ENCODE measurements at places on chromosomes 7 and 10.

DNA sequence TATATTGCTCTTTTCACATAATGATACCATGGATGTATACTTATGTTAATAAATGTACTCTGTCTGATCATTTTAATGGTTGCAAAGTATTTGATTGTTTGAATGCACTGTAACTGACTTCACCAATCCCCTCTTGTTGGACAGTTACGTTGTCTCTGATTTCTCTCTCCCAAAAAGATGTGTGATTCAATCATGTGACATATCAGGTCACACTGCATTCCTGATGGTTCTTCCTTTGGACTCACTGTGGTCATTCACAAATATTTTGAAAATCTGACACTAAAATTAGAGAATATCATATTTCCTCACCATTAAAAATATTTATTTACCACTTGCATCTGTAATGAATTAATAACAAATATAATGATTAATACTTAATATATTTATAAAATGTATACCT lies 22.2 kb downstream of the SLC16A12 start:
- DNase-seq: no peak

- DNase-seq: no peak
These were observed 665.0 kb downstream of the PARD3 start for GRCh38 chr10:34150103-34150502.

GRCh38 chr10:45471531-45472310 lies 97.7 kb downstream of the ALOX5 start:
- no peak for DNase-seq

- DNase-seq: no peak
These were observed 33.7 kb downstream of the CYP2C8 start for GRCh38 chr10:95035332-95036295.

DNA sequence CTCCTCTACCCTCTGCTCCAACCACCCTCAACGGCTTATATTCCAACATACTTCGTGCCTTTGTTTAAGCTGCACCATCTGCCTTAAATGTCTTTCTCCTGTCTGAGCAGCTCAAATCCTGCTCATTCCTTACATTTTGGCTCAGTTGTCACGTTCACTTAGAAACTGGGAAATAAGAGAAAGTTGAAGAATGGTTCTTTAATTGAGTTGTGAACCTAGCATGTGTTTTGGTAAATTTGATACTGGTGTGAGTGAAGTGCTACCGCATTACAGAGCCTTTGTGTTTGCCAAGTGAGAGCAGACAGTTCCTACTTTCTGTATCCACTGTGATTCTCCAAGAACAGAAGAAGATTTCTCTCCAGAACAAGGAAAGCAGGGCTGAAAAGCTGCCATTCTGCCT lies 54.3 kb downstream of the EPDR1 start:
- no peak for DNase-seq

DNA sequence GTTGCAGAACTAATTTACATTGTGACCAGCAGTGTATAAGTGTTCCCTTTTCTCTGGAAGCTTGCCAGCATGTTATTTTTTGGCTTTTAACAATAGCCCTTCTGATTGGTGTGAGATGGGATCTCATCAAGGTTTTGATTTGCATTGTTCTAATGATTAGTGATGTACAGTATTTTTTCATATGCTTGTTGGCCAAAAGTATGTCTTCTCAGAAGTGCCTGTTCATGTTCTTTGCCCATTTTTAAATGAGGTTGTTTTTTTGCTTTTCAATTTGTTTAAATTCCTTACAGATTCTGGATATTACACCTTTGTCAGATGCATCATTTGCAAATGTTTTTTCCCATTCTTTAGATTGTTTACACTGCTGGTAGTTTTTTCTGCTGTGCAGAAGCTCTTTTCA lies 627.0 kb upstream of the CNTNAP2 start:
- DNase-seq: no peak

GRCh38 chr7:112036071-112036470 lies 170.1 kb downstream of the DOCK4 start:
- no peak for DNase-seq

DNA sequence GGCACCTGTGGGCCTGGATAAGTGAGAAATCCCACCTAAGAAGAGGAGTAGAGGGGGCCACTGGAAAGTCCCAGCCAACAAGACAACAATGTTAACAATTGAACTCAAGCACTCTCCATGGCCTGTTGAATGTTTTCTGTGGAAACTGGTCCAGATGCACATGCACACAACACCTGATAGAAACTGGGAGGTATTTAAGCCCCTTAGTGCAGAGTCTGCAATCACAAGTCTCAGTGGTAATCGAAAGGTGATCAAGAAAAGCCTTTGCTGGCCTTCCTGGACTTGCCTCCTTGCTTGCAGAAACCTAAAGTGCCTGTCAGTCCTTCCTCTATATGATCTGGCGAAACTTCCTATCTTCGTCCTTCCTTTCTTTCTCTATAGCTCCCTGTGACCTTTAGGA lies 30.6 kb upstream of the HNRNPH3 start:
- no peak for DNase-seq

DNA sequence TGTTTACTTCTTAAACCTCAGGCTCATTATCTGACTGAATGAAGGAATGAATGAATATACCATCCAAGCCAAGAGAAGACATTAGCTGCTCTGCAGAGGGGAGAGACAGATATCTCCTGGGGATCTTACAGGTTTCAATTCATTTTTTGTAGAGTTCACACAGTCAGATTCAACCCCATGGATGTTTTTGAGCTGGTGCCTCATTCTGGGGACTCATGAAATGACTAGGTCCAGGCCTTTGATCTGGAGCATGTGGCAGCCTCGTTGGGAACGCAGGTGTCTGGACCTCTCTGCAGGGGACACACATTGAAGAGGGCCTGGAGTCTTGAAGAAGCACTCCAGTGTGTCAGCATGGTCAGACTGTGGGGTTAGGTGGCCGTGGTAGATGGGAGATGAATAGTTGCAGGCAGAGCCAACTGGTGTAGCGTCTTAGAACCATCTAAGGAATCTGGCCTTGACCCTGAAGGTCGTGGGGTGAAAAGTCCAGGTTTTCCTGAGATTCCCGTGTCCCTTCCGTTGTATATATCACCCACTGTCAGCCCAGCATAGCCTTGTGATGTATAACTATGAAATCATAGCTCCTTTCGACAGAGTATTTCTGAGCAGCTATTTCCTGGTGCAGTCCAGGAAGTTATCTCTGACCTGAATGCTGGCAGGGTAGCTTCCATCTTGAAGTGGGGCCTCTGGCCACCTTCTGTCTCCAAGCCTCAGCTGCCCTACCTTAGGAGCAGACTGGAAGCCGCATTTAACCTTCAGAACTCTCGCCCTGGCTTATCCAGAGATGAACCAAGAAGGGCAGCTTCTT lies 22.3 kb downstream of the BTBD16 start:
- no peak for DNase-seq

- DNase-seq: no peak
These were observed 5.7 kb downstream of the KIAA1549 start for GRCh38 chr7:138975343-138976104.

DNA sequence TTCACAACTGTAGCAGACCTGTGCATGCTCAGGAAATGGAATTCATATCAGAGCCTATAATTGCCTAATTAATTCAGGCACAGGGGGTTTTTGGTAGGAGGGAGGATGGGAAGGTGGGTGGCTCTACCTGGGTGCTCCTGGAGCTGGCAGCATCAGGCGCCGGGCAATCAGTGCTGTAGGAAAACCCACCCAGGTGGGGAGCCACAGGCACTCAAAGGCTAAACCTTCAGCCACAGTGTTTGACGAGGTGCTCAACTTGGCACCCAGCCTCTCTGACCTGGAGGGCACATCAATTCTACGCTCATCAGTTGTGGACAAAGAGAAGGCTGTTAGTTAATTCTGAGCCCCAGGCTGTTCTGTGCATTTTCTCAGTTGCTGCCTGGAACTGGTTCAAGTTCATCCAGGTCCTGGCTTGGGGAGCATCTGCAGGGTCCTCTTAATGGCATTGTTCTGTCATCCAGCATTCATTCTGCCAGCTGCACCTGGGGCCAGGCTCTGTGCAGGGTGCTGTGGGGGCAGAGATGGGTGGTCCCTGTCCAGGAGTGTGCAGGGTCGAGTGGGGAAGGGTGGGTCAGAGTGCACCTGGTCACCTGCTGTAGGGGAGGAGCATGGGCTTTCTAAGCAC lies 54.1 kb upstream of the NPTX2 start:
- DNase-seq: no peak

DNA sequence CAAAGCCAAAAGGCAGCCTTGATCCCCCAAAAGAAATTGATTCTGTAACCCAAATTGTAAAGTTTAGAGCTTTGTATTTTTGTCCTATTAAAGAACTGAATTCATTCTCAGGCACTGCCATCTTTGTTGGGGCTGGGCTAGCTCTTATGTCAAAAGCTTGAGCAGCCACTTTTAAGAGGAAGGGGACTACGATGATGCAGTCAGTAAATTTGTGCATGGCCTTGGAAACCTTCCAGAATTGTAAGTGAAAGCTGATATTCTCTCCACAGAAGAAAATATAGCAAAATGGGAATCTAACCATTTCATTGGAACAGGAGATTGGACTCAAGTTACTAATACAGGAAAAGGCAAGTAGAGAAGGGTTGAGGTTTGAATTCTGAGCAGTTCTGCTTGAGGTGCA lies 50.1 kb downstream of the RBM20 start:
- DNase-seq: no peak

DNA sequence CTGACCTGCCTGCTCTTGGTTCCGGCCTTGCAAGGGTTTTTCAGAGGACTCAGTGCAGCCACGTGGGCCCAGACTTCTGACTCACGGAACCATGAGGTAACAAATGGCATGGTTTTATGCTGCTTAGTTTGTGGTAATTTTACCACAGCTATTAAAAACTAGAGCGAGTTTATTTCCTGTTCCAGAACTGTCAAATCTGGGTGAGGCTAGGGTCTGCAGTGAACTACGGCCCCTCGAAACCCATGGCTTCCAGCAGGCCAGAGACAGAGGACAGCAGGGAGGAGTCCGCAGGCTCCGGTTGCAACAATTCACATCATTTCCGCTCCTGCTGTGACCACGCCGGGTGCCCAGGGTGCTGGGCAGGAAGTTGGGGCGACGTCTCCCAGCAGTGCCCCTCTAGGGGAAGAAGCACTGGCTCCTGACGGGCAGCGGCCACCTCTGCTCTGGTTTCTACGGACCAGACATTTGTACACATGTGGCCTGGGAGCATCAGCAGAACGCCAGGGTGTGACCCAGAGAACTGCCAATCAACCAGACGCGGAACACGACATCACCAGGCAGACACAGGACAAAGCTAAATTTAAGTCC lies 74.8 kb downstream of the ADARB2 start:
- no peak for DNase-seq

- no peak for DNase-seq
These were observed 6.1 kb upstream of the ADGRA1 start for GRCh38 chr10:133081636-133082035.

DNA sequence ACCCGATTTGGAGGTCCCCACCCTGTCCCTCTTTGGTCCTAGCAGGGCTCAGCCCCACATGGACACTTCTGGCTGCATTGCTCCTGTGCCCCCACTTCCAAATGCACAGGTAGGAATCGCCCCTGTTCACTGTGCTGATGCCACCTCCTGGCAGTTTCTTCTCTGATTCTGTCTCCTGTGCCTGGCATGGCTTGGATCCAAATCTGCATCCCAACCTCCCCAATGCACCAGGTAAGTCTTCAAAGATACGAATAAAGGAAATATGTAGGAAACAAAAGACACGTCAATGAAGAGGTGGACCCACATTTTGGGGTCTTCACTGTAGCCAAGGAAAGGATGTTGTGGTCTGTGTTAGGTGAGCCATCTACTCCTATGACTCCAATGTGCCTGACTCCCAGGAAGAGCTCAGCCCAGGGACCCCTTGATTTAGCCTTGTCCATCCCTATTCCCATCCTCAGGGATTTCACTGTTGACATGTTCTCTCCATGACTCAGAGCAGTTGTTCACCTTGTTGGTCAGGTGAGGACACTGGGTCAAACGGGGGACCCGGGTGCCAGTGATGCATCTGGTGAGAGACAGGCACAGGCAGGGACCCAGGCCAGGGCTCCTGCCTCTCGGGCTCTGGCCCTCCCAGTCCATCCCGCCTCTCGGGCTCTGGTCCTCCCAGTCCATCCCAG lies 341.8 kb downstream of the CXCL12 start:
- DNase-seq: no peak

Data from thoracic aorta (tissue), 2 donors.